Naive thymus-derived CD8-positive, alpha-beta T cell (primary cell): ENCODE measurements at places on chromosomes 4 and X.
A peak's percentile ranks its signal among the peaks of the same experiment; 100 is the strongest.

- no peak for DNase-seq
Measured at GRCh38 chr4:185265942-185266341, 56.5 kb downstream of the SNX25 start.

DNA sequence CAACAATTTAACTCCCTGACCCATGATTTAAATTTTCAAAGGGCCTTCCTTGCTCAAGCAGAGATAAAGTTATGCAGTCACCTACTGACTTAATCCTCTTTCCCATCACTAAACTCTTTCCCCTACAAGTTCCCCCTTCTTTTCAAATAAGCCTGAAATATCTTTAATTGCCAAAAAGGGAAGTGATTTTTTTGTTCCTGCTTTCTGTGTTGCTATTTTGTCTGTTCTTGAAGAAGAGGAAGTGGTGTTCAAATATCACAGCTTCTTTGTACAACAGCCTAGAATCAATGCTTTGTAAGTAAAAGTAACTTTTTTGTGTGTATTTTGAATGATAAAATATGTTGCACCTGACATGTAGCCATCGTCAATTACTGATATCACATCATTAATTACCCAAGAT lies 595.9 kb downstream of the CENPC start:
- DNase-seq: no peak

DNA sequence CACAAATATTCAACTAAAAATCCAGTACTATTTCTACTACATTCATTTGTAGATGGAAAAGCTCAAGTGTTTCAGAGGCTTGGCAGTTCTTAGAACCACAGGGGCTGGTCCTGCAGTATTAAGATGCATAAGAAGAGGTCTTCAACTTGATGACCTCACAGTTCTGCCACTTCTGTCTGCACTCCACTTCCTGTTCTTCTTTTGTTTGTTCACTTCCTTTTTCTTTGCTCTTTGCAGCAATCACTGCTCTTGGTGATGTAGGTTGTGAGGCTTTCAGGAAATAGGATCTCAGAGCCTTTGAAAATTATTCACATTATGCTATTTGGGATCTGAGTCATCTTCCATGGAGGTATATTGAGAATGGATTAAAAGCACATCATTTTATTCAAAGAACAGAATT lies 602.0 kb upstream of the CPEB2 start:
- DNase-seq: no peak

GRCh38 chr4:145071560-145071959 lies 26.4 kb downstream of the ANAPC10 start:
- DNase-seq: no peak

- peak; percentile 0 for DNase-seq
Measured at GRCh38 chrX:107135049-107135964, 16.7 kb upstream of the RBM41 start.

DNA sequence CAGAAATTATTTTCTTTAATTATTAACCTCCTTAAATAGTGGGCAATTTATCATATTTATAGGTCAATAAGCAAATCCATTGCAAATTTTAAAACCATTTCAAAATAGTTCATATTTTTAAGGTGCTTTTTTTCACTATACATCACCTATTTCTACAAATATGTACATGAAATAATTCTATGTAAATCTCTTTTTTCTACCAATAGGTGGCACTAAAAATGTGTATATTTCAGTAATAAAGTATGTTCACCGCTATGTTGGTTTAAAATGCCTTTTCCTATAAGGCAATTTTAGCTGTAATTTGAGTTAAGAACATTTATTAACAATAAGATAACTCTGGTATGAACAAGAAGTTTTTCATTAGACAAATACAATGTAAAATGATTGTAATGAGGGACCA lies 672.2 kb downstream of the KCTD8 start:
- DNase-seq: no peak

DNA sequence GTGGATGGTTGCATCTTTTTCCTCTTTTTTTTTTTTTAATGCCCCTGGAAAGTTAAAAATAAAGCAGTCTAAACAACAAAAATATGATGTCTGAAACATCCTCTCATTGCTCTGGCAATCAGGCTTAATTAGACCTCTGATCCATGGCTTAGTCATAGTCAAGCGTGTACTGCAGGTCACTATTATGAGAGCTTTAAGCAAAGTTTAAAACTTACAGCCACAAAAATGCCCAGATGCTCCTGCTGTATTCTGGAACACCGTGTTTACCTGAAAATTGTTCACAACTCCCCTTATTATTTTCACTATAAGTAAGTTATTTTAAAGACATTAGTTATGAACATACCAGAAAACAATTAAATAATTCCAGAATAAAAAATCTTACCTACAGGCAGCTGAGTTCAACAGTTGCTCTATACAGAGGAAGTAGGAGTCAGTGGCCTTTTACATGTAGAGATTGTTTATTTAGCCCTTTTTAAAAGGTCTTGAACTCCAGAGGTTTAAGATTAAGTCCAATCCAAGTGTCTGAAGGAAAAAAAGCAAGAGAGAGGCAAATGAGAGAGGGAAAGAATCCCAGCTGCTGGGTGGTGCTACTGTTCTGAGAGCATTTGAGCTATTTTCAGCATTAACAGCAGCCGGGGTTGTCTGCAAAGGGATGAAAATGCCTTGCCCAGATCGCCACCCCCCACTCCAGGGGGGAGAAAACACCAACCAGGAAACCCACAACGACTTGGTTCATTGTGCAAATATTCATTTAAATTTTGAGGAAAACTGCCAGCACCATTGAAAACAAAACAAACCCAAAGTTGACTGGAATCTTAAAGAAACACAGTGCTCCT lies 36.9 kb downstream of the SORBS2 start:
- no peak for DNase-seq

DNA sequence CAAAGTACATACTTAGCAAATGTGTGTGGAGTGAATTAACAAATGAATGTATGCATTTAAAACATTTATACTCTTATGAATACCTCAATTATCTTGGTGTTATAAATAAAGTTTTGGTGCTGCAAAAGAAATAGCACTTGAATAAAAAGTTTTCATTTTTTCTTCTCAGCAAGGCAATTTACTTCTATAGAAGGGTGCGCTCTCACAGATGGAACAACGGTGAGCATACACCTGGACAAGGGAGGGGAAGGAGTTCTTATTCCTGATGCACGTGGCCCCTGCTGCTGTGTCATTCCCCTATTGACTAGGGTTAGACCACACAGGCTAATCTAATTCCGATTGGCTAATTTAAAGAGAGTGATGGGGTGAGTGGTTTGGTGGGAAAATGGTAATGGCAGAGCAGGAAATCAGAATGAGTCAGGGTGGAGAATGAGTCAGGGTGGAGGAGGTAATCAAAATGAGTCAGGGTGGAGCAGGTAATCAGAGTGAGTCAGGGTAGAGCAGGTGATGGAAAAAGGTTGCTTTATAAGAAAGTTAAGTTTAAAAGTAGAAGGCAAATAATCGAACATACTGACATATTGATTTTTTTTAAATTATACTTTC lies 28.2 kb upstream of the PGK1 start:
- no peak for DNase-seq

DNA sequence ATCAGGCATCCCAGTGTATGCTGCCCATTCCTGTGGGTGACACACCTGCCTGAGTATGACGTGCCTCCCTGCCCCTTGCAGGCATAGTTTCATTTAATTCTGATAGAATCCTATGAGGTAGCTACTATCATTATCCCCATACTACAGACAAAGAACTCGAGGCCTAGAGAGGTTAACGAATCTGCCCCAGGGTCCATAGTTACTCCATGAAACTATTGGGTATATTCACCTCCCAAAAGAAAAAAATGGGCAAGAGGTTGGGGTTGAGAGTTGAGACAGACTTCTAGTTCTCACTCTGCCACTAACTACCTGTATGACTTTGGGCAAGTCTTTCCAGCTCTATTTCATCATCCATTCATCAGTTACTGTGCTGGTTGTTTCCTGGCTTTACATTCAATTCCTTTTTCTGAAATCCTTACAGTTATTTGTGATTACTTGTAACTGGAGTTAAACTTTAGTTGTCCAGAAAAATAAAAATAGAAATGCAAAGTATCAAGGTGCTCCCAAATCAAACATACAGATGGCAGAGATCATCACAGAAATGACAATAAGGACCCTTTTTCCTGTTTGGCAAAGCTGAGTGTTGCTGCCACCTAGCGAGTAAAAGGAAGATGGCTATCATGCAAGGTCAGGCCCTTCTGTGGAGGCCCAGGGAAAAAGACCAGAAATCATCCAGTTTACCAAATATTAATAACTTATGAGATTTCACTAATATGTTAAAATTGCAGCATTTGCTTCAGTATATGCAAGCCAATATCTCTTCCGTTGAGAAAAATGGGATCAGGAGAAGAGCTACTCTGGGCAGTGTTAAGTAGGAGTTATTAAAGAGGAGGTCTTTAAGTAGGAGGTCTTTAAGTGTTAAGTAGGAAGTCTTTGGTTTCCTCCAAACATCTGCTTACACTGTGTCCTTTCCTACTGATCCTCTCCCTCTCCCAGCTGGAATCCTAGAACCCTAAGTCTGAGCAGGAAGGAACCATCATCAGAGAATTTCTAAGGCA lies 17.1 kb upstream of the MAP7D3 start:
- peak; percentile 54 for DNase-seq
